ENCODE measurements at places on chromosomes 5 and 9.

DNA sequence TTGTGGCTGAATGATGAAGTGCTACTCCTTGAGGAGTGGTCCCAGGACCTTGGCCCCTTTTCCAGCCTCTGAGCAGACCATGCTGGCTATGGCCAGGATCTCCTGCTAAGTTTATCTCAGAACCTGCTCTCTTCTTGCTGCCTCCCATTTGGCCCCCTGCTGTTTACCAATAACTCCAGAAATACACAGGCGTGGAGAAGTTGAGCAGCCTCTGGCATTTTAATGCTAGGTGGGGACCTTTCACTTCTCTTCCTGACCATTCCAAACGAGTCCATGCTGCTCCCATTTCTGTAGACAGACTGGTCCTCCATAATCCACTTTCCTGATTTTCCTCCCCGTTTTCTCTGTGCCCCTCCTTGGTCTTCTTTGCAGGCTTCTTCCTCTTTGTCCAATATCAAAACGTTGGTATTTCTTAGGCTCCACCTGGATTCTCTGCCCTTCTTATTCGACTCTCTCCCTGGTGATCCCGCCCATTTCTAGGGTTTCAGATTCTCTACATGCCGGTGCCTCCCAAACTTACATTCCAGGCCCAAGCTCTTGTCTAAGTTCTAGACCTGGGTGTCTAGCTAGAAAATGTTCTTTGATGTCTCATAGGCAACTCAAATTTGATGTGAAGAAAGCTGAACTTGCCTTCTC is 33.4 kb upstream of the TNFAIP8 start:
- DNase-seq: peak; percentile 11

DNA sequence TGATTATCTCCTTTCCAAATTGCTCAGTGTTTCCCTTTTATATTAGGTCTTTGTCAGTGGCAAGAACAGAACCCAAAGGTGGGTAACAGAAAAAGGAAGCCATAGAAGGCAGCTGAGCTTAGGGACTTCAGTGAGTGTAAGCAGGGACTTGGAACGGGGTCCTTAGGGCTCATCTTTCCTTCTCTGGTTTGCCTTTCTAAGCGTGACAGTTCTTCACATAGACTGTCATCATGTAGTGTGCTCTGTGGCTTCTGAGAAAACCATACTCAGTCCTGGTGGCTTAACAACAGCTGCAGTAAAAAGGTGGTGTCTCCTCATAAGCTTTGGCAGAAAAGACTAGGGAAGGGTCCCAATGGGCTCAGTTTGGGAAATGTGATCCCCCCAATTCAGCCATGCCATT is 108.8 kb downstream of the SLC12A2 start:
- no peak for DNase-seq

- no peak for DNase-seq
Observed at GRCh38 chr5:129509363-129509975, 49.4 kb downstream of the ADAMTS19 start.

DNA sequence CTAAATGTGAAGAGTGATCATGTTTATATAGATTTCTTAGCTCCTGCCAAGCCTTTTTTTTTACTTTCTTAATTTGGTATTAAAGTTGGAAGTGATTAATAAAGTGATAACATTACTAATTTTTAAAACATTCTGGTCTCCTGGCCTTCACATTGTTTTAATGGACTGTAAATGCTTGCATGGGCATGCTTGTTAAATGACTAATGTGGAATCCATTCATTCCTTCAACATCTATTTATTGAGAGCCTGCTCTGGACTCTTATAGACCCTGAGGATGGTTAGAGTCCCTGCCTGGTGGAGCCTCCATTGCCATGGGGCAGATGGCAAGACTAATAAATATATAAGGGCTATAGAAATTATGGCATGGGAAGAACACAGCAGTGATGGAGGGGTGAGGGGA is 103.5 kb downstream of the NTRK2 start:
- no peak for DNase-seq

DNA sequence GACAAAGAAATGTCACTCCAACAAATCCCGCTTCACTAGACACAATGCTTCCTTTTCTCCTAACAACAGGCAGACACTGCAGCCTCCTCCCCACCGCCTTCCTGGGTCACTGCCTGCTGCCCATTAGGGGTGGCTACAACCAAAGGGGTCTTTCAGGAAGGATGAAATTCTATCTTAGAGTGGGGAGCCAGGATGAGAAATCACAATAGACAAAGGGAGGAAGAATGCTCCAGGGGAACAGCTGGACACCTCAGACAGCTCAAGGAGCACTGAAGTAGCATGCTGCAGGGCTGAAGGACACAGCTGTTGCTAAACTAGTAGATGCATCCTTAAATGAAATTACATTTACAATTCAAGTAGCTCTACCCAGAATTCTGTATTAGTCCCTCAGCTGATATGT is 54.2 kb downstream of the PRELID2 start:
- DNase-seq: no peak

DNA sequence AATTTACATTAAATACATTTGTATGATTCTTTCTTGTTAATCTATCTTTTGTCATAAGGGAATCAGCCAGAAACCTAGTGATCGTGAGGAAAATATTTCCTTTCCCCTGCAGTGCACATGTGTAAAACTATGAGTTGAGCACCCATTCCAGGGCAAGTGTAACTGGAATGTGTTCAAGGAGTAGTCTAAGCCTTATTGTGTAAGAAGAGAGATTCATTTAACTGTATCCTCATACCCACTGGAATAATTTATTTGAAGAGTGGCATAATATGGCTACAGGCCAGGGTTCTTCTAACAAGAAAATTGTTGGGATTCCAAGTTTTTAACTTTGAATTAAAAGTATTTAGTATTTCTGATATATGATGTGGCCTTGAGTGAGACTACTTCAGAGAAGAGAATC is 1692.7 kb downstream of the EFNA5 start:
- DNase-seq: no peak

- no peak for DNase-seq
Observed at GRCh38 chr5:168244838-168245559, 46.4 kb upstream of the WWC1 start.

DNA sequence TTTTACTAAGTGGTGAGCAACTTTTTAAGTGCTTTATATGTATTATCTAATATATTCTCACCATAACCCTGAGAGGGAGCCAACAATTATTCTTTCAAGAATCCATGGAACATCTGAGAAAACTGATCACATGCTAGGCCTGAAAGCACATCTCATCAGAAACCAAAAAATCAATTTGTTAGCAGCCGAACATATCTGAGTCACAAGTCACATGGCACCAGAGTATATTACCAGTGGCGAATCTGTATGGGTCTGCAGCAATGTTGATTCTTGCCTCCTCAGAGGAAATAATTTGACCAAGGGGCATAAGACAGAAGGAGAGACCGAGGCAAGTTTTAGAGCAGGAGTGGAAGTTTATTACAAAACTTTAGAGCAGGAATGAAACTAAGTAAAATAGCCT is 25.3 kb upstream of the SIL1 start:
- no peak for DNase-seq

DNA sequence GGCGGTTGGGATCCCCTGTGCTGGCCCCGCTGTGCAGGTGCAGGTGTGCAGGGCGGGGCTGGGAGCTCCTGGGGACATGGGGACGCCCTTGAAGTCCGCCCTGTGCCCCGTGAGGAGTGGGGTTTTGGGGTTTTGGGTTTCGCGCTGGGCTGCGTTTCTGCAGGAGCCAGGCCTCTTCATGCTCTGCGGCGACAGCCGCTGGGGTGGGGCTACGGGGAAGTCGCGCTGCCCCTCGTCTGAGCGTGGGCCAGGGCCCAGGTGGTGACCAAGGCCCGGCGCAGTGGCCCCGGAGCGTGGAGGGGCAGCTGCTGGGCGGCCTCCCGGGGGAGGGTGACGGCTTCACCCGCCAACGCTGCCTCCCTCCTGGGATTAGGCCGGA is 47.8 kb upstream of the IRX4 start:
- DNase-seq: peak; percentile 16

GRCh38 chr9:85484235-85484634 is 257.5 kb downstream of the AGTPBP1 start:
- no peak for DNase-seq

GRCh38 chr5:111259636-111260035 is 35.5 kb downstream of the CAMK4 start:
- DNase-seq: no peak

DNA sequence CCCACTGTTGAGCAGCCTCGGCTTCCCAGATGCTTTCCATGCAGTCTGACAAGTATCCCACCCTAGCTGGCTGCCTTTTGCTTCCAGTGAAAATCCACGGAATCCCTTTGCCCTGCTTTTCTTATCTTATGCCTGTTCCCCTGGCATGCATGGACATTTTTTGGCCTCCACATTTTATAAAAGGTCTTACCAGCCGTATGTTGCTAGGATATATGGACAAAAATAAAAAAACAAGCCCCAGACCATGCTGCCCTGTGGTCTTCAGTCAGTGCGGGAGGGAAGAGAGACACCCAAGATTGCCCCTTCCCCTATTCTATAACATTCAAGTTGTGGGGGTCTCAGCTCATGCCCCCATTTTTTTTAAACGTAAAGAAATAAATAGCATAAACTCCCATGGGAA is 129.6 kb downstream of the COL23A1 start:
- DNase-seq: no peak

DNA sequence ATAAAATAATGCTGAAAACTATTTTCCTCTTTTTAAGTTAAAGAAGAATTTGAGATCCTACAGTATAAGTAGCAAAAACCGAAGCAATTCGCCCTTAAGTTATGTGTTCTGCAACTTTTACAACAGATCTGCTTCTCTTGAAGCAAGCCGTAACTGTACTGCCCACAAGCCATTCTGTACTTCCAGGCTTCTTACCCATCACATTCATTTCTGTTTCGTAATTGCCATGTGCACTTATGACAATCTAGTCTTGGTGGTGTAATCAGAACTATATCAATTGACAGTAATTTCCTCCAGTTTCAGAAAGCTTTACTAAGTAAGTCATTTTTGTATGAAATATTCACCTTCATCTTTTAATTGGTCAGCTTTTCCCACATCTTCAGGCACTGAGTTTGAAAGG is 13.8 kb downstream of the SGTB start:
- no peak for DNase-seq

DNA sequence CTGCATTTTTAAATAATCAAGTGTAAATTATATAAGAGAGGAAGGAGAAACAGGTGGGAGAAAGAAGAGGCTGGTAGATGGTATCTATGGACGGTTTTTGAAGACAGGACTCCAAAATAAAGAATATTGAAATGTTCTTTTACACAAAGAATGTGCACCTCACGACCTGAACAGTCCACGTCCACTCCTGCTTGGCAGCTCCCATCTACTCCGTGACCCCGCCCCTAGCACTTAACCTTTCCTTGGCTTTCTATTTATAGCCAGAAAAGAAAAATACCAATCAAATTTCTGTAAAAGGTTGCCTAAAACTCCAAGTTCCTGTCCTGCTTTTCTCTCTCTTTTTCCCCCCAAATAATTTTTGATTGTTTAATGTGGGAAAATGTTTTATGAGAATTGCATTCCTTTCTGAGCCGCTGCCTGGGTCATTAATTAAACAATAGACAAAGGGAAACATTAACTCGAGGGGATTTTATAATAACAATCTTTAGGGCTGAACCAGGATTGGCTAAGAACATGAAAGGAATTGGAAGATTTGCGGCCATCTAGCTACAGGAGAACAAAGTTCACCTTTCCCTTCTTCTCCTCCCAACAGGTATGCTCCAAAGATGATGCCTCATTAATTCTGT is 173.6 kb upstream of the MAP3K1 start:
- no peak for DNase-seq

DNA sequence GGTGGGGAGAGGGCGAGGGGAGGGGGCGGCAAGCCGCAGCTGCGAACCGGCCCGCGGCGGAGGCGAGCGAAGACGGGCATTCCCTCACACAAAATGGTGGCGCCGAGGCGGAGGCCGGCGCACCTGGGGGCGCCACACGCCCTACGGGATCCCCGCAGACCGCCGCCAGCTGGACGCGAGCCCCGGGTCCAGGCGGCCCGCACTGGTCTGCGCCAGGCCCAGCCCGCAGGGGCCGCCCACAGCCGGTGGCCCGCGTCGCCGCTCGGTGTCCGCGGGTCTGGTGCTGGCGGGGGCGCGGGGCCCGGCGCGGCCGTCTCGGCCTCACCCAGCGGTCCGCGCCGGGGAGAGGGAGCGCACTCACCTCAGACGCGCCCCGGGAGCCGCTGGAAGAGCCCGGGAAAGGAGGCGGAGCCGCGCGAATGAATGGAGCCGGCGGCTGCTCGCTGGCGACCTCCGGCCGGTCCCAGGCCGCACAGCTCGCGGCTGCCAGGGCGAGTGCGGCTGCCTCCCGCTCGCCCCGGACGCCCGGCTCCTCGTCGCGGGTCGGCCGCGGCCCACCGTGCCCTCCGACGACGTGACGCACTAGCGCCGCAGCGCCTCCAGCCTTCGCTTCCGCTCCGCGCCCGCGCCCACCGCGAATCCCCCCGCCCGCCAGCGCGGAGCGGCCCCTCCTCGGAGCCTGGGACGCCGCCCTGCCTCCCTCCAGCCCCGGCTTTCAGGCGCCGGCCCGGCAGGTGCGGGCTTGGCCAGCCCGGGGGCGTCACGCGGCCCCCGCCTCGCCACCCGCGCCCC is at the start of gene FAM169A:
TSS of gene FAM169A (minus strand) at position 584 of the 792 bp plus-strand sequence. CDS start 24,711 bp downstream, outside the sequence.
- peak; percentile 11 for DNase-seq

DNA sequence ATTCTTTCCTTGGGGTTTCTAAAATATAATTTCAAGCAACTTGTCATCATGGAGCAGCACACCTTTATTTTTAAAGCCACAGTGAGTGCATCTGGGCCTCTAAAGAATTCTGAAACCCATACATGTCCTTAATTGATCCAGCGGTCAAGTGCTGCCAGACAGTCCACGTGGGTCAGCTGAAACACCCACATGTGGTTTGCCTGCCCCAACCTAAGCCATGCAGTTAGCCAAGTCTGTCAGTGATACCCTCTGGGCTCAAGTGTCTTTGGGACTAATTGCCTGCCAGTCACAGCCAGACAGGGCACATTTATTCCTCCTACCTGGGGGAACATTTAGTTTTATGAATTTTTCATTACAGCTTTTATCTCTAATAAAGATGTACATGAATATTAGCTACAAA is 291.4 kb upstream of the SLC30A5 start:
- no peak for DNase-seq

- DNase-seq: no peak
Observed at GRCh38 chr9:304106-304505, 89.4 kb downstream of the DOCK8 start.

- DNase-seq: no peak
Observed at GRCh38 chr9:89533411-89534095, 35.6 kb upstream of the SEMA4D start.

DNA sequence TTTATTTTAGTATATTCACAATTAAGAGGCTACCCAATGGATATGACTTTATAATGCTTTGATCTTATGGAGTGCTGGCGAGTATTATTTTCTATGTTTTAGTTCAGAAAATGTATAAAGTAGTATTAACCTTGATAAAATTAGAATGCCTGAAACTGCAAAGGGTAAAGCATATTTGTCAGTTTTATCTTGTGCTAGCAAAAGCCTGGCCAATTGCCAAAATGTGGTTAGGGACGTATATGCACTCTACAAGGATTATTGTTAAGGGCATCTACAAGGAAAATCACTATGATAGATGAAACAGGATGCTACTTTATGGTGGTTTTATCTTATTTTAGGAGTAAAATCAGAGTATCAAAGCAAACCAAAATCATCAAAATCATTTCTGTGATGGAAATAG is 281.7 kb downstream of the CCDC171 start:
- peak; percentile 74 for DNase-seq

GRCh38 chr5:14326035-14326903 is 183.1 kb downstream of the TRIO start:
- DNase-seq: peak; percentile 83

GRCh38 chr9:133137451-133138231 is 16.6 kb upstream of the RALGDS start:
- peak; percentile 45 for DNase-seq

GRCh38 chr5:126597156-126597555 is 2.1 kb upstream of the ALDH7A1 start:
- no peak for DNase-seq

All from erythroblast (primary cell).